Pulmonary artery endothelial cell (primary cell): ENCODE measurements at places on chromosomes 12 and 14. TPM values are rescaled to one million over a fixed set of nuclear protein-coding genes. Genes with fewer than 3 reads are reported as not detected.

The GALNT8 gene
- 0.40 and 2.7 TPM in 2 replicates for total RNA-seq

The ERBB3 gene
- total RNA-seq: 0.07 and 0.11 TPM in 2 replicates

The FCF1 gene
- total RNA-seq: 32.0 and 54.1 TPM in 2 replicates

The TC2N gene
- total RNA-seq: 0.07 TPM in 1 of 2 replicates, not detected in the other

The ABCB9 gene
- 10.3 and 10.7 TPM in 2 replicates for total RNA-seq

The SFSWAP gene
- 20.8 and 26.3 TPM in 2 replicates for total RNA-seq

The AACS gene
- 32.0 and 32.7 TPM in 2 replicates for total RNA-seq

GRCh38 chr14:61841145-61841544 is 78.9 kb downstream of the SNAPC1 start:
- DNase-seq: no peak

DNA sequence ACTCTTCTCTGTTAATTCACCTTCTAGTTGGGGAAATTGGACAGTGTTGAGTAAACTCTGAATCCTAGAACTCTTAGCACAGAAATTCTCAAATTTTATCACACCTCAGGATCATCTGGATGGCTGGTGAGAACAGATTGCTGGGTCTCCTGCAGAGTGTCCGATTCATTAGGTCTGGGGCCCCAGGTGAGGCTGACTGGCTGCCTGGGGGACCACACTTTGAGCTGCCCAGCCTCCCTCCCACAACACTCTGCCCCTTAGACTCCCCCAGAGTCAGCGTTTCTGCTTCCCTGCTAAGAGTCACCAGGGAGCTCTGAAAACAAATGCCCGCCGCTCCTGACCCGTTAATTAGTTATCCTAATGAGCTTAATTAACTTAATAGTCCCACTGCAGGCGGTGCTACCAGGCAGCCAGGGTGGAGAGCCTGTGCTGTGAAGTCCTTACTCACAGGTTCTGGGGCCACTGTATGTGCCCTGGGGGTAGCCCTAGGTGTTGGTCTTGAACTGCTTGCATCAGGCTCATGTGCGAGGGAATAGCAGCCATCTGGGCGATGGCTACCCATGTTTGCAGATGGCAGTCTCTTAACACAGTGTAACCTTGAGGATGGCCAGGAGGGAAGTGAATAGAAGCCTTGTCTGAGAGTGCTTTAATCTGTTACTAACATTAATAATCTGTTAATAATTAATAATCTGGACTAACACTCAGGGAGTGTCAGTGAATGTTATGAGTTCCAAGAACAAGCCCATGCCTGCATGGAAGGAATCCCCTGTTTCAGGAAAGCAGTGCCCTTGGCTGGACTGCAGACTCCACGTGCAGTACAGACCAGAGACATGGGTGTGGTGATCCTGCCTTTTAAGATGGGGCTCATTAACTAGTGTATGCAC is 35.6 kb downstream of the AACS start:
- DNase-seq: no peak

DNA sequence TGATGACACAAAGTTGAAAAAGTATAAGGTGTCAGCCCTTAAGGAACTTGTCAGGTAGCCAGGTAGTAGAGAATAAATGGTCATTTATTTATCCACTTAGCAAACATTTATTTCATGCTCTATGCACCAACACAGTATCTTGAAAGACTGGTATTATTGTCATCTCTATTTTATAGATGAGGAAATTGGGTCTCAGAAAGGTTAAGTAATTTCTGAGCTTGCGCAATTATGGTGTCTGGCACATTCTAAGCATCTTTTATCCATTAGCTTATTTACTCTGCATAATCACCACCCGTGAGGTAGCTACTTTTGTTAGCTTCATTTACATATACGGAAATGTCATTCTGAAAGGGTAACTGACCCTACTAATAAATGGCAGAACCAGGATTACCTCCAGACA is 2.5 kb upstream of the UTP20 start:
- DNase-seq: no peak

- DNase-seq: no peak
Measured at GRCh38 chr14:92470215-92470614, 43.4 kb upstream of the RIN3 start.

DNA sequence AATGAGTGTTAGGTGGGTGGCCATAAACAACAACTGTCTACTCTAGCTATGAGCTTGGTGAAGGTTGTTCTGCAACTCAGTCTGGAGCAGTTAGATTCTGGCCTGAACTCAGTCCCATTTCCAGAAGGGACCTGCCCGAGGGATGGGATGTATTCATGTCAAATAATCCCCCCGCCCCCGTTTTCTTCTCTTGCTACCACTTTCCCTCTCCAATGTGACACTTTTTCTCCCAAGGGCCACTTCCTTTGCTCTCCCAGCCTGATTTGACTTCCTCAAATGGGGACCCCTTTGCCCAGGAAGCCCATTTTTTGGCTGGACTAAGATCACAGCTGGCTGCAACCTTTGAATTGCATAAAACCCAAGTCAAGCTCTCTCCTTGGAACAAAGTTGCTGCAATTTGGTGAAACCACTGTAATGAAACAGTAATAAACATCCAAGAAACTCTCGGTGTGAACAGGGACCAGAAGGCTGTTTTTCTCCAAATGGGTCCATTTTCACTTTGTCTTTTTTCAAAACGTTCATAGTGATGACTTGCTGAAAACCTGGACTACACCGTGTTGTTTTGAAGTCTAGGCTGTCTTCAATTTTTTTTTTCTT is 137.2 kb upstream of the GSC start:
- DNase-seq: no peak

DNA sequence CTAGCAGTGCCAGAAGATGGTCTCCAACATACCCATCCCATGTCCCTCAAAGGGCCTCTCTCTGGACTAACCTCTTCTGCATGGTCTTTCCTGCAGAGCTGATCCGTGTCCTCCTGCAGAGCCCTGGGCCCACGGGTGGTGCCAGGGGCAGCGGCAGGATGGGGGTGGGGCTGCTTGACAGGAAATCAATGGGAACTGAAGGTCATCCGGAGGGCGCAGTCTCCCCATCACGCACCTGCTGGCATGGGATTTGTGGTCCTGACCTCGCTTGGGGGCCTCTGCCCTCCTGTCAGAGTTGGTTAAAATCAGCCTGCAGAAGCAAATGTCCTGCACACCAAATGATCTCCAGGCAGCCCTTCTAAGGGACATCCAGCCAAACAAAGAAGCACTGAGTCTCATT is 110.2 kb downstream of the DPF3 start:
- no peak for DNase-seq

- no peak for DNase-seq
Measured at GRCh38 chr12:10027721-10028120, 2.8 kb upstream of the CLEC9A start.

DNA sequence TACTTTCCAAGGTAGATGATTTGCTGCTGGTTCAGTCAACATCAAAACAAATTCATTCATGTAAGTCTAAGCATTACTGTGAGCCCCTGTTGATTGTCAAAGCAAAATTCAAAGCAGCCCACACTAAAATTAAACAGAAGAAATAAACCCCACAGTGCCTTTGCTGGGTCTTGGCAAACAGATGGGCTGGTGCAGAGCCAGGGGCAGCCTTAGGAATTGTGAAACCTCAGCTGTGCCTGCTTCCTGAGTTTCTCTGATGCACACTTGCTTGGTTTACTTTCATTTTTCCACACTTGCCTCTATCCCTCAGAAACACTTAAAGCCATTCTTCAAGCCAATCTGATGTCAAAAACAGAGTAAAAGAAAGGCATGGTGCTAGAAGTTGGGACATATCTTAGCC is 6.6 kb upstream of the PLEKHG7 start:
- DNase-seq: peak; percentile 3

DNA sequence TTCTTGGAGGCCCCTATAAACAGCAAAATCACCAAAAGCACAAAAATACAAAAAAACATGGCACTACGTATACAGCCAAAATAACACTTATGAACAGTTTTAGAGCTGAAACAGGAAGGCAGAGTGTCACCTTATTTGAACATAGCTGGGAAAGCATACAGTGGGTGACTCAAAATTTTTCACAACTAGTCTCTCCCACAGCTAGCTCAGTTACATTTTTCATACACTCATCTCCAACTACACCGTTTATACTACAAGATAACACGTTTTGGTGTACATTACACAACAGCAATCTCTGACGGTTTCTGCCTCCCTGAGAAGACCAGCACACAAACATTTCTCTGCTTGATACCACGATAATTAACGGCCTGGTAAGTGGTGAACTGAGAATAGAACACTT is 2.9 kb downstream of the RAD52 start:
- DNase-seq: no peak

DNA sequence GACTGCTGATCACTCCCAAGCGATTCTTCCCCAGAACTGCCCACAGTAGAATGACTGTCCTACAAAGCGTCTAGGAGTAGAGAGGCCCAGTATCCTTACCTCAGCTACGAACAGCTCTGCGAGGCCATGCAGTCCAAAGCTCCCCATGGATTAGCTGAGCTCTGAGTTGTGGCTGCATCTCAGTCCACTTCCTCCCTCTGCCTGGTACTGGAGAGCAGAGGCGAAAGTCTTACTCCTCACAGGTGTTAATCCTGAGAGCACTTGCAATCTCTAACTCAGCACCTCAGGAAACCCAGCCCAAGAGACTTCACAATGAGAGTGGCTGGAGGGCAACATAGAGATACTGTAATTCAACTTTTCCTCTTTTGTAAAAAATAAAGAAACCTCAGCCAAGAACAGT is 493.1 kb downstream of the BCAT1 start:
- DNase-seq: no peak

GRCh38 chr14:81009346-81009745 is 53.9 kb downstream of the TSHR start:
- DNase-seq: no peak

- no peak for DNase-seq
Measured at GRCh38 chr14:61560323-61560722, 135.0 kb upstream of the HIF1A start.

- no peak for DNase-seq
Measured at GRCh38 chr12:121577443-121578180, 3.2 kb downstream of the KDM2B start.

DNA sequence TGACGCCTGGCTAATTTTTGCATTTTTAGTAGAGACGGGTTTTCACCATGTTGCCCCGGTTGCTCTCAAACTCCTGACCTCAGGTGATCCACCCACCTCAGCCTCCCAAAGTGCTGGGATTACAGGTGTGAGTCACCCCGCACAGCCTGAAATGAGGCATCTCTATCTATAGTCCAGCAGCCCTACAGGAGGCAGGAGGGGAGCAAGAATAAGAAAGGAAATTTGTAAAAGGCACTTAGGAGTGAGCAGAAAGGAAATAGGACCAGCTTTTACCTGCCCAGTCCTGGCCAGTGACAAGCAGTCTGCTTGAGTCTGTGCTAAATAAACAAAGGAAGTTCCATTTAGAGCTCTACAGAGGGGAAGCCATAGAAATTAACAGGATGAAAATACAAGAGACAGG is 15.0 kb upstream of the PSMA6 start:
- DNase-seq: no peak

DNA sequence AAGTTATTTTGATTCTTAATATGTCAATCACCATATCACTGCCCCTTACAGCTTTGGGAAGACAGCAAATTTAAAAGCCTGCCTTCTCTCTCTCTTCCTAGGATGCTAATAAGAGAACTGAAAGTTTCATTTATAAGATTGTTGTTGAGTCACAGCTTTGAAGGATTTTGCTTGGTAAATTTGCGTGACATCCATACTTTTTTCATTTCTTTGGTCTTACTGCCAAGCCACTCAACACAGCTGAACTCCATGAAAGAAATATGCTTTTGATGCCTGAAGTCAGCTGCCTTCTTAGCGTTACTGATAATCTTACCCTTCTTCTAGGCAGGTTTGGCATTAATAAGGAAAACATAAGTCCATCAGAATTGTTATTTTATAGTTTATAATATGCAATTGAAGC is 155.0 kb downstream of the CRADD start:
- no peak for DNase-seq

DNA sequence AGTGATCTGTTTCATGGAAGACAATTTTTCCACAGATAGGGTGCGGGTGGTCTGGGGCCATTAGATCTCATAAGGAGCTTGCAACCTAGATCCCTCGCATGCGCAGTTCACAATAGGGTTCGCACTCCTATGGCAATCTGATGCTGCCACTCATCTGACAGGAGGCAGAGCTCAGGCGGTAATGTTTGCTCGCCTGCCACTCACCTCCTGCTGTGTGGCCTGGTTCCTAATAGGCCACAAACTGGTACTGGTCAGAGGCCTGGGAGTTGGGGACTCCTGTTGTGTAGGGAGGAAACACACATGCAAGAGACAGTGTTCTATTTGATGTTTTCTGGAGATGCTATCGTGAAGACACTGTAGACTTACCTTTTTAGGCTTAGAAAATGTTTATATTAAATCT is 77.0 kb upstream of the FGD4 start:
- no peak for DNase-seq

DNA sequence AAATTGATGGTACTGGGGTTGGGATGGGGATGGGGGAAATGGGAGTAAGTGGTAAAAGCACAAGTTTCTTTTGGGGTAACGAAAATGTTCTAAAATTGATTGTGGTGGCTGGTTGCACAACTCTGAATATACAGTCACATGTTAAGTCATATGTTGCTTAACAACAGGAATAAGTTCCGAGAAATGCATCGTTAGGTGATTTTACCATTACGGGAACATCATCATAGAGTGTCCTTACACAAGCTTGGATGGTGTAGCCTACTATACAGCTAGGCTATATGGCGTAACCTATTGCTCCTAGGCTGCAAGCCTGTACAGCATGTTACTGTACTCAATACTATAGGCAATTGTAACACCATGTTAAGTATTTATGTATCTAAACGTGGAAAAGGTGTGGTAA is 31.0 kb downstream of the ITGA7 start:
- no peak for DNase-seq

DNA sequence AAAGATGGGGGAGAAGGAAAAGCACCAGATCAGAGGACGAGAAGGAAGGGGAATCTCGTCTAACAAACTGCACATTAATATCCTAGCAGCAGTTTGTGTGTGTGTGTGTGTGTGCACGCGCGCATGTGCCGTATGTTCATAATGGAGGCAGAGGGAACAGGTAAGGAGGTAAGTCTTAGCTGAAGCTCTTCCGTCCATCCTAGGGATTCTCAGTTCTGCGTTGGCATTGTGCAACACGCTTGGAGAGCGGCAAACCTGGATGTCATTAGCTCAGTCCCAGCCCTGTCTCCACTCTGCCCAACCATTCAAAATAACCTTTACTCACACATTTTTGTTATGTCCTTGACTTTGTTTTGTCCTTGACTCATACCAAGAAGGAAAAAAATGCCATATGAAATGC is 1.6 kb upstream of the C1R start:
- DNase-seq: no peak
